Fibroblast of pulmonary artery (primary cell): ENCODE measurements at places on chromosomes 5 and 9.
A peak's percentile ranks its signal among the peaks of the same experiment; 100 is the strongest.

DNA sequence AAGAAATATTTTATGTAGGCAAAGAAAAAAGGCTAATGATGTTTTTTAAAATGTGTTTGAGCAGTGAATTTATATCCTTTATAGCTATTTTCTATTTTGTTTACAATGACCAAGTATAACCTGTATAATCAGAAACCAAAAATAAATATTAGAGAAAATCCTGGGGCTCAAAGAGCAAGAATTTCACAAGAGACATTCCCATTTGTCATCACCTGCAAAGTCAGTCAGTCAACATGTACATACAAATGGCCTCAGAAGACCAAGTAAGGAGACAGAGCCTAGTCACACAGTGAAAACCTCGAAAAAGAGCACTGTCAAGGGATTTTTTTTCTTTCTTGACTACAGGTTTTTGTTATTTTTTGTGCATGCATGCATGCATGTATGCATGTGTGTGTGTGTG, 231.4 kb downstream of the GLIS3 start:
- DNase-seq: no peak

- DNase-seq: no peak
Observed at GRCh38 chr9:82363682-82364081, 375.1 kb downstream of the SPATA31D1 start.

DNA sequence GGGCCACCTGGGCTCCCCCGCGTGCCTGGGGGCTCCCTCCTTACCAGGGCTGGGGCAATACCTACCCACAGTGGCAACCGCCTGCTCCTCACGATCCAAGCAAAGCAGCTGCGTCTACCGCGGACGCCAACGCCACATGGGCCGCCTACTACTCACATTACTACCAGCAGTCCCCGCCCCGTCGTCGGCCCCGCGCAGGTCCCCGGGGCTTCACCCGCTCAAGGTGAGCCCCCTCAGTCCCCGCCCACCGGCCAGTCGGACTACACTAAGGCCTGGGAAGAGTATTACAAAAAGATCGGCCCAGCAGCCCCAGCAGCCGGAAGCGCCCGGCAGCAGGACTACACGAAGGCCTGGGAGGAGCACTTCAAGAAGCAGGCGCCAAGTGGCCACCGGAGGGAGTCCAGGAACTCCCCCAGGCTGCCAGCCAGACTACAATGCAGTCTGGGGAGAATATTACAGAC, 106.0 kb upstream of the MTAP start:
- no peak for DNase-seq

DNA sequence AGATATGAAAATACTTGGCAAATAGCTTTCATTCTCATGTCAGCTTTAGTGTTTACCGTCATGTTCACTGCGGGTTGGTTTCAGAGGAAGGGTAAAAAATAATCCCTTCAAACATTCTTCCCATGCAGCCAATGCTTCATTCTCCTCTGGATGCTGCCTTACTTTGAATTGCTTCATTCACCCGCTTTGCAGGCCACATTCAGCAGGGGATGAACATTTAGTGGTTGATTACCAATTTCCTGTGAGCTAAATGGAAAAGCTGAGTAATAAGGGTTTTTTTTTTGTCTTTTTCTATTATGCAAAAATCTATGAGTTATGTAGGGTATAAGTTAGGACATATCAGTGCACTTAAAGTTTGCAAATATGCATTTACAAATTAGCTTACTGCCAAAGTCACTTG, 96.3 kb upstream of the MEF2C start:
- DNase-seq: peak; percentile 13

DNA sequence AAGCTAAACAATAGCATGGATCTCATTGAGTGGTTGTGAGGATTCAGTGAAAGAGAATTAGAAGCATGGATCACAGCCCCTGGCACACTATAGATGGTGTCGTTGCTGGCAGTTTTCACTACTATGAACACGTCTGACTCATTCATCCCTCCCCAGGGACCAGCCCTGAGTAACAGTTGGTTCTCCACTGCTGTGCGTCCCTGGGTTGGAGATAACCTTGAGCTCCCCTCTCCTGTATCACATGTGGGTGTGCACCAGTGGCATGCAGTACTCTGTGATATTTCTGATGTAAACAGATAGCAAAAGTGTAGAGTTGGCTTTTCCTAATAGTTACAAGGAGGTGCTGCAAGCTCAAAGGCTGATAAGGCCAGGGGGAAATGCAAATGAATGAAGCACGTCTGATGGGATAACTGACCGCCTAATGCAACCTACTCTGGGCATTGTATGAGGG, 8.8 kb upstream of the LCP2 start:
- DNase-seq: peak; percentile 75

DNA sequence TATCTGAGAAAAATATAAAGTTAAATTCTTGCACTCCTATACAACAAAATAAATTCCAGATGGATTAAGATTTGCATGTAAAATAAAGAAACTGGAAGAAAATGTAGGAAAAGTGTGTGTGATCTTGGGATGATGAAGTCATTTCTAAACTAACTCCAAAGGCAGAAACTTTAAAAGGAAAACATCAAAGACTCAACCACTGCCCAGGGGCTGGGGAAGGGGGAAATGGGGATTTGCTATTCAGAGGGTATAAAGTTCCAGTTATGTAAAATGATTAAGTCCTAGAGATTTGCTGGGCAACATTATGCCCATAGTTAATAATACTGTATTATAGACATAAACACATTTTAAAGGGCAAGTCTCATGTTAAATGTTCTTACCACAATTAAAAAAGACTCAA, 254.5 kb downstream of the DEPDC1B start:
- DNase-seq: no peak

GRCh38 chr5:104821606-104822005, 1259.0 kb upstream of the NUDT12 start:
- no peak for DNase-seq

DNA sequence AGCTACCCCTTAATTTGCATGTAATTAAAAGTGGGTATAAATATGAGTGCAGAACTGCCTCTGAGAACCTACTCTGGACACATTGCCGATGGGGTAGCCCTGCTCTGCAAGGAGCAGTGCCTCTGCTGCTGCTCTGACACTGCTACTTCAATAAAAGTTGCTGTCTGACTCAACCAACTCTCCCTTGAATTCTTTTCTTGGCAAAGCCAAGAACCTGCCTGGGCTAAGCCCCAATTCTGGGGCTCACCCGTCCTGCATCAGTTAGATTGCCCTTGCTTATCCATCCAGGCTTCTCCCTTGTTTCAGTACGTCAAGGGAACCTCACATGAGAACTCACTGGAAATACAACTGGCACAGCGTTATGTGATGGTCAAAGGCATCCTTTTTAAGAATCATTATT, 44.1 kb downstream of the FBXL7 start:
- no peak for DNase-seq

- DNase-seq: no peak
Observed at GRCh38 chr9:14085810-14086209, 228.1 kb downstream of the NFIB start.

DNA sequence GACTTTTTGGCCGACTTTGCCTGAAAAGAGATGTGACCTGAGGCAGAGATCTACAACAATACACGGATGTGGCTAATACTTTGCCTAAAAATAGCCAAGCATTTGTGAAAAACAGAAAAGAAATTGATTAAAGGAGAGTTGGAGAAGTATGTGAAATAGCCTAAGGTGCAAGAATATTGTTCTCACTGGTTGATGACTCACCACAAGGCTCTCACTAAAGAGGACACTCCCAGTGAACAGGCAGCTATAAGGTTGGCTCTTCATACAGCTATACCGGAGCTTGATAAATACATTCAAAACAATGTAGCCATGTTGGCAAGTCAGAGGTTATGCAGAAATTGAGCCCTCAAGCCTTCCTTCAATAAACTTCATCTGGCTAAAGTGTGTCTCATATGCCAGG, 317.2 kb upstream of the GRAMD2B start:
- no peak for DNase-seq

DNA sequence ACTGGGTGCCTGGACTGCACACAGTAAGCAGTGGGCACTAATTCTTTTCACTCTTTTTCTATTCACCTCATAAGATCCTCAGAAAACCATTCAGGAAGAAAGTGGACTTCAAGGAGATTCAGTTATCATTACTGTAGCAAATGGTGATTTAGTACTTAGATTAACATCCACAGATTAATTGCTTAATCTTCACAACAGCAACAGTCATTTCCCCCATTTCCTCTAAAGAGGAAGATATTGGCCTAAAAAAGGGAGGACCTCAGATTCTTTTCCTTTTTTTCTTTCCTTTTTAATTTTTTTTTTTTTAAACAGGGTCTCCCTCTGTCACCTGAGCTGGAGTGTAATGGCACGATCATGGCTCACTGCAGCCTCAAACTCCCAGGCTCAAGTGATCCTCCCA, 64.4 kb downstream of the AUH start:
- no peak for DNase-seq

- DNase-seq: peak; percentile 23
Observed at GRCh38 chr9:104009826-104010225, 84.3 kb upstream of the SMC2 start.

GRCh38 chr9:110058304-110058953, 149.5 kb downstream of the C9orf152 start:
- DNase-seq: peak; percentile 69

DNA sequence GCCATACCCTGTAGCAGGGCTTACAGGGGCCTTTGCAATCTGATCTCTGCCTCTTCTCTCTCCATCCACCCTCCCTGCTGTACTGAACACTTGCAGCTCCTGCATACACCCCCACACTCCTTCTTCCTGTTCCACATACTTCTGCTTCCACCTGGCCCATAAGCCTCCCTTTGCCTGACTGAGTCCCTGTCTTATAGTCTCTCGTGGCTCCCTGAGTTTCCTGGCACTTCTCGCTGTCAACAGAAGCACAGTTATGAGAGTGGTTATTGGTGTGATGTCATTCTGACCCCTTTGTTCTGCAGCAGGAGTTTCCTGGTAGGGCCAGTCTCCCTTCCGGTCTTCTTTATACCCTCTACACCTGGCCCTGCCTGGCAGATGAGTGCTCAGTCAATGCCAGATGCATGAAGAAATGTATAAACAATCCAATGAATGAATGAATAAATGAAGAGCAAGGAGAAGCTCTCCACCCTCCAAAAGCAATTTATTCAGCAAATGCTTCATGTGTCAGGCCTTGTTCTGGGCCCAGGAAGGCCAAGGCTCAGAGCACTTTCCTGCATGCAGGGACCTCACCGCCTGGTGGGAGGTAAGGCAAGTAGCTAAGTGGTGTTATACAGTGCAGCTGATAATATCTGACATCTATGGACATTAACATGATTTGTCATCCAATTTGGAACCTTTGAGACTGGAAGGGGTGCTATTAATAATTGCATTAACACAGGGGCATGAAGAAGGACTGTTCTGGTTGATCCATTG, 20.5 kb upstream of the CSF1R start:
- no peak for DNase-seq

GRCh38 chr9:95055851-95056551, 261.5 kb downstream of the FANCC start:
- DNase-seq: peak; percentile 73

DNA sequence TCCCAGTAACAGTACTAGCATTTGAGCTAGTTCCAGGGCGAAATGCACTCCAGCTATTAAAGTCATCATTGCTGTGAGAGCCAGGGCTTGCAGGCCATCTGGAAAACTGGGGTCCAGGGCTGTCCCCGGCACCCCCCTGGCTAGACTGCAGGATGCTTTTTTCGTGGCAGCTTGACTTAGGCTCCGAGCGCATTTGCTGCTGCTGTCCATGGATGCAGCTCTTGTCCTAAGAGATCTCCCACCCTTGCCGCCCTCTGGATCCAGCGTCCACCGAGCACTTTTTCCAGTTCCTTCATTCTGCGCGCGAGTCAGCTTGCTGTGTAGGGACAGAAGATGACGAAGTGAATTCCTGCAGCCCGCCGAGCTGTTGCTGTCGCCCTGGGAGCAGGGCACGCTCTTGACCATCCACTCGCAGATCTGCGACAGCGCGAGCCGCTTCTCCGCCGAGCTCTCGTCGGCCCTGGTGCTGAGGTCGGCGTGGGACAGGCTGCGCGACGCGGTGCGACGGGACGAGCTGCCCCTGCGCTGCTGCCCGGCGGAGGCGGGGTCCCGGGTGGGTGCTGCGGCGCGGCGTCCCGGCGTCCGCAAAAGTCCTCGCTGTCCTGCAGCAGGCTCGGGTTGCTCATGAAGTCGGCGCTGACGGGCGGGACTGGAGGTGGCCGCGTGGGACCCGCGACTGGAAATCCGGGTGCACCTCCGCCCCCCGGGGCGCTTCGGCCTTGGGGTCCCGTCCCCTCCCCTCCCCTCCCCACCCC, 30.7 kb downstream of the OR2V1 start:
- DNase-seq: no peak

DNA sequence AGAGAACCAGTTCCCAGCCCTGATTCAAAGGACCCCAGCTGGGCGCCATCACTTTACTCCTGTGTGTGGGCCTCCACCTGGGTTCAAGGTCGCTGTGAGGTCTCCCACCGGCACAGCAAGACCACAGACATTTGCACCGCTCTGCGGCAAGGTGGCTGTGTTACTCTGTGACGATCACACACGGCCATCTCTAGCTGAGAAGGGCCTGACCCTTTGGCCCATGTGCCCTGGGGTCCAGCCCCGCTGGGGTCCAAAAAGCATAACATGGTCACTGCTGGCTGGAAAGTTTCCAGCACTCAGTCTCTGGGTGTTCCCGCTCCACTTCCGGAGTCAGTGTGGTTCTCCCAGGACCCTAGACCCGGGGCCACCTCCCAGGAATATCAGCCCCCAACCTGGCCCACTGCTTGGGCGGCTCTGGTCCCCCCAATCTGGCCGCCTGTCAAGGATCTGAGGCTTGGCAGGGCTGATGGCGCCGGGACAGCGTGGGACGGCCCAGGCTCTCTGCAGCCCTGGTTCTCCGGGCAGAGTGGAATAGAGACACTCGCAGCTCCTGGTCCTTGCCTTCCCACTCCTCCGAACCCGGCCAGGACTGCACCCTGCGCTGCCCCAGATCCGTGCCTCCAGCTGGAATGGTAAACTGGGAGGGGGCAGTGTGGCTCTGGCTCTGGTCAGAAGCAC, 3.9 kb upstream of the LMX1B start:
- DNase-seq: no peak
